ENCODE measurements at places on chromosomes 2 and 18.

- no peak for DNase-seq
These were observed 185.4 kb downstream of the ZEB2 start for GRCh38 chr2:144334551-144334950.

DNA sequence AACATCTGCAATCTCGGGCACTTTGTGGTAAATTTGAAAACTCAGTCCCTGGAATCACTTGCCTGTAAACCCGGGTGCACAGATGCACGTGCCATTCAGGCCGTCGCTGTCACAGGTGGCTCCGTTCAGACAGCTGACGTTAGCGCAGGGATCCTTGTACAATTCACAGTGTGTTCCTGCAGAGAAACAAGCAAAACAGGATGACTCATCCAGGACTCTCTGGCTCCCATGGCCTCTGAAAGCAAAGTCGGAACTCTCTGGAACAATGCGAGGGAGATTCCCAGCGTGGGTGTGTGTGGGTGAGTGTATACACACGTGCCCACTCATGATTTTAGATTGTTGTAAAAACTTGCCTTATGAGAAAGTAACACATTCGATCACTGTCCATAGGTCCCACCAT, 136.1 kb upstream of the PID1 start:
- no peak for DNase-seq

GRCh38 chr18:35163014-35163539, 77.8 kb upstream of the ZNF397 start:
- no peak for DNase-seq

DNA sequence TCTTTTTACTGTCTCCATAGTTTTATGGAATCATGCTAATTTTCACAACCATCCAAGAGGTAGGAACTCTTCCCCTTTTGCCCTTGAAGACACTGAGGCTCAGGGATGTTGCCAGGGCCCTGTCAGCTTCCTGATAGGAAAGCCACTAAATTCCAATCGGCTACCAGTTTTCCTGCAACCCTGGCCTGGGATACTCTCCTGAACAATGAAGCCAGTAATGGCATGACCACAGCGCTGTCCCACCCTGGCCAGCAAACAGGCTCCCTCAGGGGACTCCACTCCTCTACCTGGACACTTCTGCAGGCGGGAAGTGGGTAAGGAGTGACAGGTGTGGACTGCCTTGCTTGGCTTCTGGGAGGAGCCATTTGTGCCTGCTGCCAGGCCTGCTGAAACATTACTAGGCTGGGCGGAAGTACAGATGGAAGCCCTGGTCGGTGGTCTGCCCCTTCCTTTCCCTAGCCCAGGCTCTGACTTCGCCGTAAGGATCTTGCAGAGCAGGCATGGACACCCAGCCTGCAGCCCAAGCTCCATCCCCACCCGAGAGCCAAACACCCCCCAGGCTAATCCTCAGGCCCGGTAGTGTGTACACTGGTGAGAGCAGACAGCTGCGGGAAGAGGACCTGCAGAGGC, 78.8 kb upstream of the SMAD2 start:
- no peak for DNase-seq

GRCh38 chr2:100655936-100656534, 93.2 kb downstream of the PDCL3 start:
- DNase-seq: no peak

GRCh38 chr2:191220671-191221070, 24.5 kb upstream of the MYO1B start:
- no peak for DNase-seq

DNA sequence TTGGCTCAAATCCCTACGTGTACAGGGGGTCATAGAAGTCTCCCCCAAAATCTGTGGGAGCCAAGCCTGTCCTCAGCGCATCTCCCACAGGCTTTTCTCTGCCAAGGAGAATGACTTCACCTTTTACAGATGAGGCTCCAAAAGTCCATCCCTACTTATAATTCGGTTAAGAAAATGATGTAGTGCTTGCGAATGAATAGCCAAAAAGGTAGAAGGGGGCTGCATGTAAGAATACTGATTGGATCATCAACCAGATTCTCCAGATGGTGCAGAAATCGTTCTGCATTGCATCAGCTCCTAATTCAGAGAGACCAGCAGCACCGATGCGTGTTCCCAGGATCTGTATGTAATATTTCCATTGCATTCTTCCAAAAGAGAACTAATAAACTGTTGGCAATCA, 91.9 kb downstream of the EPHA4 start:
- no peak for DNase-seq

- DNase-seq: no peak
These were observed 17.6 kb upstream of the ADI1 start for GRCh38 chr2:3536682-3537632.
